Right hindlimb (tissue), 1 donor: ENCODE measurements at places on chromosomes 11 and 22.

DNA sequence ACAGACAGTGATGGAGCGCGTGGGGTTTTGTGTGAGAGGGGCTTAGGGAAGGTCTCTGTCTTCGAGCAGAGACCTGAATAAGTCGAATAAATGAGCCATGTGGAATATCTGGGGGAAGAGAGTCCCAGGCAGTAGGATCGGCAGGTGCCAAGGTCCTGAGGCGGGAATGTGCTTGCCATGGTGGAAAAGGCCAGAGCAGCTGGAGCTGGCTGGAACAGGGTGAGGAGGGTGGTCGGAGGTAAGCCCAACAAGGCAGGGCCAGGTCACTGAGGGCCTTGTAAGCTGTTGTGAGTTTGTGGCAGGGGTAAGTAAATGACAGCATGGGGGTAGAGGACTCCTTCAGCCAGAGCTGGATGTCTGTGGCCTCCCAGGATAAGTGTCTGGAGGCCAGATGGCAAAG lies 71.3 kb downstream of the TP53I11 start:
- no peak for DNase-seq

DNA sequence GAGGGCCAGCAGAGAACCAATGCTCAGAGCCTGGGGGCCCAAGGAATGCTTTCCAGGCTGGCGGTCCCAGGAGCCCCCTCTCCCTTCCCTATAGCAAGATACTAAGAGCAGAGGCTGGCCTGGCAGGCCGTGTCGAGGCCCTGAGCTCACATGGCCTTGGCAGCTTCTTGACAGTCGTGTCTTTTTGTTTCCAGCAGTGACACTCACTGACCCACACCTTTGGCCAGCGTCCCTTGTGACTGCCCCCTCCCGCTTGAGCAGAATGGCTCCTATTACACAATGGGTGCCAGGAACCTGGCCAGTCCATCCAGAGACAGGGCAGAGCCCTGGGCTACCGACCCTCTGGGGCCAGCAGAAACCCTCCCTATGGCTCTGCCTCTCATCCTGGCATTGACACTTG lies 6.4 kb upstream of the CCND1 start:
- no peak for DNase-seq

GRCh38 chr22:48803171-48803947 lies 1024.3 kb downstream of the BRD1 start:
- DNase-seq: no peak

- DNase-seq: no peak
These were observed 109.8 kb downstream of the ZBTB16 start for GRCh38 chr11:114169321-114169749.

GRCh38 chr22:19111140-19111539 lies 11.1 kb downstream of the DGCR2 start:
- DNase-seq: no peak

DNA sequence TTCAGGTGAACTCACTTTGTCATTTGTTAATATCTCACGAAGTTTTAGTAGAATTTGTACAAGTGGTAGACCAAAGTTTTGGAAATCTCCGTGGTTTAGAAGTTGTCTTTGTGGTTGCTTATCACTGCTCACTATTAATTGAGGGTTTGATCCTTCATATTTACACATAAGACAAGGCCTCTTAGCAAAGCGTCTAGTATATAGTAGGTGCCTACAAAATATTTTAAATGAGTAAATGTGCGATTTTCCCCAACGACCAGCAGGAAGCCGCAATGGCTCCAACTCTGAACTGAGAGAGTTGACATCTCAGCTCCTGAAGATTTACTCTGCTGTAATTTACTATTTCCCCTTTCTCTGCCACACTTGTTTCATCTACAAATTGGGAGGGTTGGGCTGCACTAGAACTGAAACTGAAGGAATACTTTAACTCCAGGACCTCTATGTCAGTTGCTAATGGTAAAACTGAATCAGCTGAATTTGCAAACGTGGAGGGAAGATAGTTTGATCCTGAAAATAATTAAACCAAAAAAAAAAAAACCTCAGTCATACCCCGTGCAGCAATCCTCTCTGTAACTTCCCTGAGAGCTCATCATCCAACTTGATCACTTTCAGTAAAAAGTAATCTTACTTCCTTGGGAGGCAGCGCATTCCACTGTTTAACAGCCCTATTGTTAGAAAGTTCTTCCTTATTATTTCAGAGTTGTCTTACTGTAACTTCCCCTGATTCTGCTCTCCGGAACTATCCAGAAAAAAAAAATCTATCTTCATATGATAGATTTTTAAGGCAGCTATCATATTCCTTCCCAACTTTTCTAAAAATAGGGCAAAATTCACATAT lies 1.3 kb upstream of the SBF2 start:
- DNase-seq: no peak

- DNase-seq: no peak
These were observed 5.4 kb upstream of the FTH1 start for GRCh38 chr11:61972672-61973475.

GRCh38 chr11:10477690-10478046 lies 22.6 kb downstream of the AMPD3 start:
- no peak for DNase-seq

DNA sequence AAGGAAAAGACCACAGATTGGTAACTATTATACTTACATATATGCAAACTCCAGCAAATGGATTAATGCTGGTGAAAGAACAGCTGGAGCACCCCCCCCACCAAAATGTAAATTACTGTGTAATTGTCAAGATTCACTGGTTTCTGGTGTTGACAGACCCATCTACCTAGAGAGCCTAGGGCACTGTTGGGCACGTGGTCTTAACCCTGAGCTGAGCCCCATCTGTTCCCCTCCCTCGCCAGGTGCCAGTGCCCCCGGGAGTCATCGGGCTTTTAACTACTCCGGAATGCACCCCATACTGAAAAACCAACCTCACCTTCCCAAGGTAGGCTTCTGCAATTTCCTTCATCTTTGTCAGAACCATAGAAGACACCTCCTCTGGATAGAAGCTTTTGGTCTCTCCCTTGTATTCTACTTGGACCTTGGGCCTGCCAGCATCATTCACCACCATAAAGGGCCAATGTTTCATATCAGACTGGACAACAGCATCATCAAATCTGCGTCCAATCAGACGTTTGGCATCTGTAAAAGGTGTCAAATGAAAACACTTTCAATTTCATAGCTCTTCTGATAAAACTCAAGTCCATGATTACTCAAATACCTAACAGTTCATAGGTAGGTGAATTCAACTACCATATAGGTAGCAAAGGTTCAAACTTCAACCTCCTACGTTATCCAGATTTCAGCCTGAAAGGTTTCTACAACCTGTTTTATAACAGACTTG lies 1.5 kb downstream of the HSPA8 start:
- no peak for DNase-seq

- DNase-seq: no peak
These were observed 661.8 kb upstream of the B3GAT1 start for GRCh38 chr11:135073870-135074269.

DNA sequence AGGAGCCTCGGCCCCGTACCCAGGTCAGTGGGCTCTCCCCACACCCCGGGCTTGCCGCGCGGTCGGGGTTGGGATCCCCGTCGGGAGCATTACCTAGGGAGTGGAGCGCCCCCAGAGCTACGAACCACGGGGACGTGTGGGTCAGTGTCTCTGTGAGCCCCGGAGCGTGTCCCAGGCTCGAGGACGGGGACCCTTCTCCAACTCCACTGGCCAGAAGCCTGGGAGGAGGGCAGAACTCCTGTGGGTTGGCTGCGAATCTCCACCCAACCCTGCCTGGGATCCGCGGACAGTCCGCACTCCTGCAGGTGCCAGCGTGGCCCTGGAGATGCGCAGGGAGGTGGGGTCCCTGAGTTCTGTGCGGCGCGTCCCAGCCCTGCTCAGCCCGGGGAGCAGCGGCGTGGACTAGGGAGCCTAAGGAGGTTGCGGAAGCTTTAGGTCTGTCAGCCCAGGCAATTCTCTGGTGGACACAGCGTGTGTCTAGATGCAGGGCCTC lies 346 bp downstream of the PPFIBP2 start:
- DNase-seq: peak; percentile 47

- peak; percentile 47 for DNase-seq
These were observed 712 bp downstream of the HSPB2 start for GRCh38 chr11:111913031-111913861.

DNA sequence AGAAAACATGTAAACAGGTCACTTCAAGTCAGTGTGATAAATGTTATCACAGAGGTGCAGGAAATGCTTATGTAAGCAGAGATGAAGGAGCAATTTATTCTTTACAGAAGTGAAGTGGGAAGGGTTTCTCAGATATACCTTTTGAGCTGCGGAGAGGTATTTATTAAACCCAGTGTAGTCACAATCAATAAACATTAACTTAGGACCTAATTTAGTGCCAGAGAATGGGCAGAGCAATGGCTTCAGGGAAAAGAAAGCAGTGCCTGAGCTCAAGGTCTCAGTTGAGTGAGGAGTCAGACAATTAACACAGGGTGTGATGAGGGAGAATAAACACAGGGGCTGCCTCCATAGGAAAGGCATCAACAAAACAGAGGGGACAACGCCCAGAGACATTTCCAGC lies 1.9 kb downstream of the MS4A5 start:
- DNase-seq: no peak

- no peak for DNase-seq
These were observed 37.6 kb upstream of the SEZ6L start for GRCh38 chr22:26131589-26132154.
